ENCODE measurements at places on chromosomes 2 and 18.
A peak's percentile ranks its signal among the peaks of the same experiment; 100 is the strongest.

GRCh38 chr18:12422936-12423335 lies 15.2 kb downstream of the PRELID3A start:
- no peak for DNase-seq

DNA sequence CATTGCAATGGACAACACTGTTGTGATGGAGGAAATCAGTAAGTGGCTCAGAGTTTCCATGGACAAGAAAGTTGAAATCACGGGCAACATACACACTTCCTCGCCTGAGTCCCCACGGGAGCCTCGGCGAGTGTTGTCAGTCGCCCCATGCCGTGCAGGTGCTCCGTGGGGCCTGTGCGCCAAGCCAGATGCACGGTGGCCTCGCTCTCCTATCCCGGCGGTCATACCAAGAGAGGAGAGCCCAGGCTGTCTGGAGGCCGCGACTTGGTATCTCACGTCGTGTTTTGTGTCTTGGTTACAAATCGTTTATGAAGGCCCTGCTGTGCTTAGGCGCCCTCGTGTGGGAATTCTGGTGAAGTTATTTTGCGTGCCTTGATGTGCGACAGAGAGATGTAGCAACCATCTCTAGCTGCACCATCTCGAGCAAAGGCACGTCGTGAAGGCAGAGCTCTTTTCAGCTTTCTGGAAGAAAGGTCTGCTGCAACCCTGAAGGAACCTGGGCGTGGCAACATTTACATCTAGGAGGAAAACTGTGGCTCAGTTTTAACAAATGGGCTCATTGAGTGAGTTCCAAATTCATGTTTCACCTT lies 21.8 kb downstream of the ATG4B start:
- peak; percentile 69 for DNase-seq

DNA sequence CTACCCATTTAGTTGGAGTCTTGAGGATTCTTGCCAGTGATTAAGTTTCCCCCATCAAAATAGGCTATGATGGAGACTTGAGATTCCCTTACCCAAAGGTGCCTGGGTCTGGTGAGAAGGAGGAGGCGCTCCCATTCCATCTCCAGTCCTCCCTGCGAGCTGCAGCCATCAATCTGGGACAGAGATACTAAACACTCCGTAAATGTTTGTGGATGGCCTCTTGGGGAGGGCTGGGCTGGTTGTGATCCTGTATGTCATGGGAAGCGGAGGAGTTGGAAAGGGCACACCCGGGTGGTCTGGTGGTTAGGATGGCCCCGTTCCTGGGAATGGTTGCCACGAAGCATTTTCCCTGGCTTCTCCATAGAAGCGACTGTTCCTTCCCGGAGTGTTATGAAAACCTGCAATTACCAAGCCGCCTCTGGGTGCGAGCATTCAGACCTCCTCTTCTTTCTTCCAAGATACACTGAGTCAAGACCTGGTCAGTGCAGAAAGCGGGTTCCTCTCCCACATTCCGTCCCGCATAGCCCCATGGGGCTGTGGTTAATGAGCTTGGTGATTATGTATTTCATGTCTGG lies 196.9 kb downstream of the CTIF start:
- DNase-seq: no peak

GRCh38 chr2:53632714-53633113 lies 134.9 kb upstream of the CHAC2 start:
- DNase-seq: peak; percentile 86

- no peak for DNase-seq
Measured at GRCh38 chr2:1170241-1170640, 219.6 kb downstream of the SNTG2 start.

DNA sequence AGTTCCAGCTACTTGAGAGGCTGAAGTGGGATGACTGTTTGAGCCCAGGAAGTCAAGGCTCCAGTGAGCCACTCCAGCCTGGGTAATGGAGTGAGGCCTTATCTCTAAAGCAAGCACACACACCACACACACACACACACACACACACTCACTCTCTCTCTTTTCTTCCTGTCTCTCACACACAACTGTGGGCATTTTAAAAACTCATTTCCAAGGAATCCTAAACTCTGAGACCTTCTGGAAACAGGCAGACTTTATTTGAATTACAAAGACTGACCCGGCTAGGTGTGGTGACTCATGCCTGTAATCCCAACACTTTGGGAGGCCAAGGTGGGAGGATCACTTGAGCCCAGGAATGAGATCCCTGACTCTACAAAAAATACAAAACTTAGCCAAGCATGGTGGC lies 21.3 kb downstream of the WDSUB1 start:
- DNase-seq: peak; percentile 26

DNA sequence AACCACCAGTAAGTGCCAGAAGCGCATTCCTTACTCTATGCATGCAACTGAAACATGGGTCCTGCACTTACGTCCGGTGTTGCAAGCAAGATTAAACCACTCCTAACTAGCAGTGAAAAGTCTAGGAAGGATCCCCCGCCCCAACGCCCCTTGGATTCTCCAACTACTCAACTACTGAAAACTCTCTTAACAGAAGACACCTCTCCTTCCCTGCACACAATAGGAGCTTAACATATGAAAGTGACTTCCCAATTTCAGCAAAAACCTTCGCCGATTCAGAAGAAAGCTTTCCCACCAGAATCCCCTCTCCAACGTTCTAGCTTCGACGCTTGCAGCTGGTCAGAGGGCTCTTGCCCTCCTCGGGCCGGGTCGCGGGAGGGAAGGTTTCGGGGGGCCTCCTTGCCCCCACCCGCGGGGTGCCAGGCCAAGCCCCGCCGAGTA lies 578 bp downstream of the IWS1 start:
- DNase-seq: peak; percentile 43

DNA sequence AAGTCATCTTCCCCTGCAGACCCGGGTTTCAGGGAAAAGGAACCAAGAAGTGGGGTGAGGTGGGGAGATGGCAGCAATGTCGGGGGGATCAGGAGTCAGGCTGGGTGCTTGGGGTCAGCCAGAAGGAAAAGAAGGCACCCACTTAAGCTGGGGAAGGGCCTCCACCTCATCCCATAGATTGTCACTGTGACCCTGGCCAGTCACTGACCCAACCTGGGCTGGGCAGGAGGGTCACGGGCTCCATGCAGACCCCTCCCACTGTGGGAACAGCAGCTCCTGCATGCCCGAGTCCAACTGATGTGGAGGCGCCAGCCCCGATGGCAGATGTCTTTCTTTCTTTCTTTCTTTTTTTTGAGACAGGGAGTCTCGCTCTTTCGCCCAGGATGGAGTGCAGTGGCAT lies 53.6 kb upstream of the HAAO start:
- DNase-seq: no peak

- DNase-seq: no peak
Measured at GRCh38 chr2:115400940-115401339, 958.5 kb downstream of the DPP10 start.

DNA sequence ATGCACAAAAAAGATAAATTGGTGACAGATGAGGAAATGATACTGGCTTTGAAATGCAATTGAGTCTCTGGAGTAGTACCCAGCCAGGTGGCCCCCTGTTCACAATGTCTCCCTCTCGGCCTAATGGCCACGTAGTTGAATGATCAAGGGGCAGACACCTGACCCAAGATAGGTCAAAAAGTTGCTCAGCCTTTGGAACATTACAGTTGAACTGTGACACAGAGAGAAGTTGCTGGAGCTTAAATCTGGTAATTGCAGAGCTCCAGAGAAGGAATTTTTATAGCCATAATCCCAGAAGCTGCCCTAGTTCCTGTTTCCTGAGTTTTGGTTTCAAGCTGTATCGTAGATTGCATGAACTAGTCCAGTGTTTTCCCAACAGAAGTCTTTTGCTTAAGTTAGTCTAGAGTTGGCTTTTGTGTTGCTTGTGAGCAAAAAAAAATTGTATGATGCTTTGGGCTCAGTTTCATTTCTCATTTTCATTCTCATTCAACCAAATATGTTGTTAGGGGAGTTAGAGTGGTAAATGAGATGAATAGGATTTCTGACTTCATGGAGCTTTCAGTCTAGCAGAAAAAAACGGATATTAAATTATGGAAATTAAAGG lies 117.9 kb downstream of the CSRNP3 start:
- no peak for DNase-seq

DNA sequence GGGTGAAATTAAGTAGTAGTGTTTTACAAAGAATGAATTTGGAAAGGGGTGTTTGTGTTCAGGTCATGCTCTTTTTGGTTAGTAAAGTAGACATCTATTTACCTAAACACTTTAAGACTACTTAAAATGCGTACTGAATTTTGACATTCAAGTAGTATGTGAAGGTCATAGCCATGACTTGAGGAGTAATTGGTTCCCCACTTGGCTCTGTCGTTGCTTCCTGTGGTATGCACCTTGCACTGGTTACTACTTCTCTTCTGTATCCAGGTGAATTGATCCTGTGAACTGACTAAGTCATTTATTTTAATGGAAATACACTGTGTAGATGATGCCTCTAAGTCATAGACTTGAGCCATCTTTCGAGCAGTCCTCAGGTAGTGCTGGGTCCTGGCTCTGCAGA lies 97.9 kb downstream of the ITGB1BP1 start:
- DNase-seq: no peak

- no peak for DNase-seq
Measured at GRCh38 chr2:80293039-80293438, 11.5 kb downstream of the LRRTM1 start.

DNA sequence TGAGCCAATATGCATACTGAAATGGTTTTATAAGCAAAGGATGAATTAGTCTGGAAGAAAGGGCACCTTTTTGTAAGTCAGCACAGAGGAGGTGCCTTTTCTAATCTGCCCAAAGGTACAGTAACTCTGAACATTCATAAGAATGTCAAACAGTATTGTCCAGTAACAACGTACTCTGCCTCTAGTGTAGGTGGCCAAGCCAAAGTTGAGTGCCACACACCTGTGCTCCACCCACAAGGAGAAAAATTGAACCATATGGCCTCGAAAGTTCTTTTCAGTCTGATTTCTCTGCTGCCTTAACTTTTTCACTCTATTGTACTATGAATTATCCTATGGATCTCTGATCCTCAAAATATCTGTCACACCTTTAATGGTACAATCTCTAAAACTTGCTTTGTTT lies 86.8 kb downstream of the CERKL start:
- DNase-seq: no peak

DNA sequence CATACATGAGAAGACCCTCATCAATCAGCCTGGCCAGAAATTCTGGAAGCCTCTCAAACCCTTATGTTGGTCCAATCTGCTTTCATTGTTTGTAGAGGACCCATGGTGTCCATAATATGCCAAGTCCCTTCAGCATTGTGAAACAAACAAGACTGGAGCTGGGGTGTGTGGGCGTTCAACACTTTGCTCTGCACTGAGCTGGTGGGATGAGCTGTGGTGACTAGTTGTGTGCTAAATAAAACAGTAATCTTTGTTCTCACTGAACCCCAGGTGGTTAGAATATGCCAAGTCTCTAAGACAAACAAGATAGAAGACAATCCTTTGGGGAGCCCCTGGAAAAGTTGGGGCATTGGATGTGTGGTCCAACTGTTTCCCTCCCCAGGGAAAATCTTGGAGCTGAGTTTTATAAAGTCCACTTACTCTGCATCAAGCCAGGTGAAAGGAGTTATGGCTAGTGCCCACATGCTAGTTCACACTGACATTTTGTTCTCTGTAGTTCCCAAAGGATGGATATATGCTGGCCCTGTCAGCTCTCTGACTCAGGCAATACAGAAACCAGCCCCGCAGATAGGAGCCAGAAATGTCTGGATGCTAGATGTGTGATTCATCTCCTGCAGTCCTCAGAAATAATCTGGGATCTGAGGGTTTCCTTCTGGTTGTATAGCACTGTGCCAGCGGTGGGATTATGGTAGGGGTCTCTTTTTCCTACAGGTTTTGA lies 260.2 kb downstream of the TMX3 start:
- DNase-seq: peak; percentile 82

GRCh38 chr2:160042054-160042453 lies 20.4 kb downstream of the PLA2R1 start:
- DNase-seq: no peak
